ENCODE measurements at places on chromosomes 11 and 22. TPM values are rescaled to one million over a fixed set of nuclear protein-coding genes. Genes with fewer than 3 reads are reported as not detected.
A peak's percentile ranks its signal among the peaks of the same experiment; 100 is the strongest.

- DNase-seq: no peak
Observed at GRCh38 chr11:6437993-6438392, 2.8 kb downstream of the HPX start.

- peak; percentile 89 for DNase-seq
Observed at GRCh38 chr22:38074181-38075104, 9.5 kb downstream of the SLC16A8 start.

VPREB1 gene
- not detected for total RNA-seq

CRYAB gene
- 6.1 TPM for total RNA-seq

GRCh38 chr22:42909363-42910058 lies 52.4 kb upstream of the ARFGAP3 start:
- no peak for DNase-seq

DNA sequence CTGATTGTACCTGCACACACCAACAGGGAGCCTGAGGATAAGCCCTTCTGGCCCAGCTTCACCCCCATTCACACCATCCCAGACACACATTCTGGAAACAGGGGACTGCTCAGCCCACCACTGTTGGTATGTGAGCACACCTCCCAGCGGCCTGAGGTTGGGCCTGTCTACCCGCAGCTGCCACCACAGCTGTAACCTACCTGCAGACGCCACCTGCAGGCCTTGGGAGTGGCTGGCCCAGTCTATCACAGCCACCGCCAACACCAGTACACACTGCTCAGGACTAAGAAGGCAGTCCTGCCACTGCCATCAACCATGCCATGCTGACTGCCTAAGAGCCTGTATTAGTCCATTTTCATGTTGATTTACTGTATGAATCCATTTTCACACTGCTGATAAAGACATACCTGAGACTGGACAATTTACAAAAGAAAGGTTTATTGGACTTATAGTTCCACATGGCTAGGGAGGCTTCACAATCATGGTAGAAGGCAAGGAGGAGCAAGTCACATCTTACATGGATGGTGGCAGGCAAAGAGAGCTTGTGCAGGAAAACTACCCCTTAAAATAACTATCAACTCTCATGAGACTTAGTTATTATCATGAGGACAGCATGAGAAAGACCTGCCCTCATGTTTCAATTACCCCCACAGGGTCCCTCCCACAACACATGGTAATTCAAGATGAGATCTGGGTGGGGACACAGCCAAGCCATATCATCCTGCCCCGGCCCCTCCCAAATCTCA lies 30.6 kb downstream of the RSF1 start:
- peak; percentile 58 for DNase-seq

DNA sequence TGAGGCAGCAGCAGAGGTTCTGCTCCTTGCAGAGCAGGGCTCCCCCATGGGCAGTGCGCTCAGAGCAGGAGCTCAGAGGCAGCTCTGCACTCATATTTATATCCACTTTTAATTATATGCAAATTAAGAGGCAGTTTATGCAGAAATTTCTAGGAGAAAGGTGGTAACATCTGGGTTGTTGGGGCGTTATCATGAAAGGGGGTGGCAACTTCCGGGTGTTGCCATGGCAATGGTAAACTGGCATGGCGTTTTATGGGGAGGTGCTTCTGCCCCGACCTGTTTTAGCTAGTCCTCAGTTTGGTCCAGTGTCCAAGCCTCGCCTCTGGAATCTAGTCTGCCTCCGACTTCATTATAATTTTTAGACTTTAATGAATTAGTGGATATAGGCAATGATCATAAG lies 1191.7 kb downstream of the TBC1D22A start:
- DNase-seq: no peak

GRCh38 chr22:47401976-47402770 lies 639.7 kb downstream of the TBC1D22A start:
- no peak for DNase-seq

DNA sequence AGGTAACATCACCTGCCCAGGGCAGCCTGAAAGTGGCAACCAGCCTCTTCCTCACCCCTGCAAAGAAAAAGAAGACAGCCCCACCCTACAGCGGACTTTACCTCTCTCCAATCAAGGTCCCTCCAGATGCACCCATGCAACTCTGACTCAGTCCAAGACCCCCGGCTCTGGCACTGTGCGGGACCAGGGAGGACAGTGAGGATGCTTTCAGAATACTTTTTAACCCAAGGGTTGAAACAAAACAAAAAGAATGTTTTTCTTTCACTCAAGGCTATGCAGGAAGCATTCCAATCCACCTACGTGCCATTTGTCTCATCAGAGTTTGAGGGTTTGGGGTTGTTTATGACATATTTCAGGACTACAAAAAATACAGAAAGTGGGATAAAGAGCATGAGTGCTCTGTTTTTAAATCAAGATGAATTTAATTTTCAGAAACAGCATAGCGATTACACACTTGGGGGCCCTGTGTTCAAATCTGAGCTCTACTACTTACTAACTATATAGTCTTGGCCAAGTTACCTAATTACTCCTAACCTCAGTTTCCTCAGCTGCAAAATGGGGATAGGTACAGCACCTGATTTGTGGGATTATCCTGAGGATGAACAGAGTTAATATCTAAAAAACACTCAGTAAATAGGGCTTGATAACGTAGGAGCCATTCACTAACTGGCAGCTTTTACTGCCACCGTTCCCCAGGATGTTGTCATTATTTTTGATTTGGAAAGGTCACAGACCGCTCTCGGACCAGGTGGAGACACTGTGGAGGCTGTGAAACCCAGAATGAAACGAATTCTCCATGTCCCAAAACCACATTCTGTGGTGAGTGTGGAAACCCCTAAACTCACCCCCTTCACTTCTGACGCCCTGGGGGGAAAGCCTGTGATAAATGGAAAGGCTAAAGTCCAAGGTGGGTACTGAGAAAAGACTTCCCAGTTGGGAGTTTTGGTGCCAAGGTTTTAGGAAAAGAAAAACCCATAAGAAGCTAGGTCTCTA lies 5.6 kb downstream of the PLAAT3 start:
- no peak for DNase-seq

DNA sequence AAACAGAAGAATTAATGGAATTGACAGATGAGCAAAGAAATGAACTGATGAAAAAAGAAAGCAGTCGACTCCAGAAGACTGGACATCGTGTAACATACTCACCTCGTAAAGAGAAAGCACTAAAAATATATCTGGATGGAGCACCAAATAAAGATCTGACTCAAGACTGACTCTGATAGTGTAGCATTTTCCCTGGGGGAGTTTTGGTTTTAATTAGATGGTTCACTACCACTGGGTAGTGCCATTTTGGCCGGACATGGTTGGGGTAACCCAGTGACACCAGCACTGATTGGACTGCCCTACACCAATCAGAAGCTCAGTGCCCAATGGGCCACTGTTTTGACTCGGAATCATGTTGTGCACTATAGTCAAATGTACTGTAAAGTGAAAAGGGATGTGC lies 52.4 kb downstream of the DKK3 start:
- no peak for DNase-seq

GRCh38 chr11:14554959-14555358 lies 34.8 kb upstream of the PSMA1 start:
- no peak for DNase-seq

HEPACAM gene
- total RNA-seq: 0.17 TPM

CNGA4 gene
- total RNA-seq: not detected

GRCh38 chr11:46827995-46828394 lies 18.1 kb downstream of the CKAP5 start:
- no peak for DNase-seq

Data from GM23338 (cell line).